DMS79 treated with DMSO at 0.1 percent for 48 hours (cell line): ENCODE measurements at places on chromosomes 6 and 20.

DNA sequence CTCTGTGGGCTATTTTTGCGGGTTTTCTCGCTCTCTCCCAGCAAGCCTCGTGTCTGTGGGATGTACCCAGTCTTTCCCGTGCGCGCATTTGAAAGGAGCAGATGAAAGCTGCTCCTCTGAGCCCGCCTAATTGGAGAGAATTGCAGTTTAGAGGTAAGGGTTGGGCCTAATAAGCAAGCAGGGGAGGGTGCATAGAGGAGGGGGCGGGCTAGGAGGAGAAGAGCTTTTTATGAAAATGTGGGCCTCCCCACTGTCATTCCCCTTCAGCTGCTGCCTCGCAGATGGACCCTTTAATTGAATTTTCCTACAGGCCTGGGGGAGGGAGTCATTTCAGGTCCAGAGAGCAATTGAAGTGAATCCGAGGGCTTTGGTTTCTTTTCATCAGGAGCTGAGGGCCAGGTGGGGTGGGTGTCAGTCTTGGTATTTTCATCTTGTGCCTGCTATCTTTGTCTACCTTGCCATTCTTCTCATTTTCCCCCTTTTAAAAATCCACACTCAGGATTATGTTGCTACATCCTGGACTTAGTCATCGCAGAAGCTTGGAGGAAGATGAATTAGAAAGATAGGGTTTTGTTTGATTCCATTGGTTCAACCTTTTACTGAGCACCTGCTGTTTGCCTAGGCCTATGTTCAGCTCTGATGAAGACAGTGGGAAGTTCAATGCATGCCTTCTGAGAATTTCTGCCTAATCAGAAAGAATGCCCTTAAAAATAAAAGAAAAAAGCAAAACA is 423.4 kb downstream of the CD83 start:
- DNase-seq, result no peak

GRCh38 chr6:73028893-73029450 is 196.3 kb downstream of the KHDC1L start:
- DNase-seq, result no peak

DNA sequence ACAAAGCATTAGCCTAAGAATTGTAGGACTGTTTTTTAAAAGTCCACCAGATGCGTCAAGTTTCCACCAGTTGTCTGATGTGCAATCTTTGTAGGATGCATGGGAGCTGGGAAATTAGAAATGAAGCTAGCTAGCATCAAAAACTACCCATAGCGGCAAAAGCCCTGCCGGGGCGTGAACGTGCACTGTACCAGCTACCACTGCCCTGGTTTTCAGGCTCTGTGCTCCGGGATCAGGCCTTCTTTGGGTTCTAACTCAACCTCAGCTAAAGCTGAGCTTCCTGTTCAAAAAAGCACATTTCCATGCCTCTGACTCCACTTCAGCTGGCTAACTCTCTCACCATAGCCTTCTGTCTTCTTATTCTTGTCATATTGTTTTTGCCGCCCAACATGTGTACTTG is 26.9 kb upstream of the FUCA2 start:
- no peak for DNase-seq

DNA sequence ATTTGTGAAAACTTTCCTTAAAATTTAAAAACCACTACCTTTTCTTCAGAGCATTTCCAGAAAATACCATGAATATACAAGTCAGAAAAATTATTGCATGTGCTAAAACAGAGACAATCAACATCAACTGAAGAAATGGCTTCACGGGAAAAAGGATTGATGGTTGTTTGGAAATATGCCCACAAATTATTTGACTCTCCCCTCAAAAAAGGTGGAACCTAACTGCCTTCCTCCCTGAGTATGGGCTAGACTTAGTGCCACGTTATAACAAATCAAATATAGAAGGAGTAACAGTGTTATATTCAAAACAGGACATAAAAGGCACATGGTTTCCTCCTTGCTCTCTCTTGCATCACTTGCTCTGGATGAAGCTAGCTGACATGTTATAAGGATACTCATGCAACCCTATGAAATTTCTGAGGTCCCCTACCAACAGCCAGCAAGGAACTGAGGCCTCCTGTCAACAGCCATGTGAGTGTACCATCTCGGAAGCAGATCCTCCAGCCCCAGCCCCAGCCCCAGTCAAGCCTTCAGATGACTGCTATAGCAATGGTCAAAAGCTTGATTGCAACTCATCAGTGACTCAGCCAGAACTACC is 8.4 kb downstream of the BTBD9 start:
- no peak for DNase-seq

GRCh38 chr6:22825210-22825609 is 255.8 kb downstream of the HDGFL1 start:
- no peak for DNase-seq
